Central memory CD8-positive, alpha-beta T cell (primary cell): ENCODE measurements at places on chromosomes 2 and 18.
A peak's percentile ranks its signal among the peaks of the same experiment; 100 is the strongest.

DNA sequence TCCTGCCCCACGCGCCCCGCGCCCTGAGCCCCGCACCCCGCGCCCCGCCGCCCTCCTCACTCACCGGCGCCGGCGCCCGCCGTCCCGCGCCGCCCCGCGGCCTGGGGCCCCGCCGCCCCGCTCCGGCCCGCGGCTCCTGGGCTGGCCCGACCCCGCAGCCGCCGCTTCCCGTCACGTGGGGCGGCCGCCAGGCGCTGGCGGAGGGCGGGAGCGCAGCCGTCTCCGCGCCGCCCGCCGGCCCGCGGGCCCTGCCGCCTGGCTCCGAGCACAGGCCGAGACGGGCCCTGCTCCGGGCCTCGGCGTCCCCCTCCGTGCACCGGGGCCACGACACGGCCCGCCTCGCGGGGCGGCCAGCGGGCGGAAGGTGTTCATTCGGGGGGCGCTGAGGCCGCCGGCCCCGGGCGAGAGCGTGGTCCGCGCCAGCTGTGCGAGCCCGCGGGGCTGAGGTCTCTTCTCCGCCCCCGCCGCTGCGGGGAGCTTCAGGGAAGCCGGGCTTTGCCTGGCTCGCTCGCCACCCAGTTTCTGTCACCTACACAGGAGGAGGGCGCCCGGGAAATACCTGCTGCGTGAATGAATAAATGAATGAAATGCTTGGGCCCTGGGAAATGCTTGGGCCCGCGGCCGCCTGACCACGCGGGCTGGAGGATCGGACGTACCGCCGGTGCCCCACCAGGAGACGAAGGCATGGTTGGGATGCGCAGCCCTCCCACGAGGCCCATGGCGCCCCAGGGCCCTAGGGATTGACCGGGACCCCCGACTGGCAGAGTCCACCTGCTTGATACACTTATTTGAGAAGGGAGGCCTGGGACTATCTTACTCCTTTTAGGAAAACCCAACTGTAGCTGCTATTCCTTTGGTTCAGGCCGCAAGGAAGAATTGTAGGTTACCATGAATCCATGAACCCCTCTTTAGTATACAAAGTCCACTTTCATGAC lies at the start of gene TGFBRAP1:
TSS of gene TGFBRAP1 (minus strand) at position 175 of the 935 bp plus-strand sequence. CDS start 21,434 bp downstream, outside the sequence.
- DNase-seq: no peak

DNA sequence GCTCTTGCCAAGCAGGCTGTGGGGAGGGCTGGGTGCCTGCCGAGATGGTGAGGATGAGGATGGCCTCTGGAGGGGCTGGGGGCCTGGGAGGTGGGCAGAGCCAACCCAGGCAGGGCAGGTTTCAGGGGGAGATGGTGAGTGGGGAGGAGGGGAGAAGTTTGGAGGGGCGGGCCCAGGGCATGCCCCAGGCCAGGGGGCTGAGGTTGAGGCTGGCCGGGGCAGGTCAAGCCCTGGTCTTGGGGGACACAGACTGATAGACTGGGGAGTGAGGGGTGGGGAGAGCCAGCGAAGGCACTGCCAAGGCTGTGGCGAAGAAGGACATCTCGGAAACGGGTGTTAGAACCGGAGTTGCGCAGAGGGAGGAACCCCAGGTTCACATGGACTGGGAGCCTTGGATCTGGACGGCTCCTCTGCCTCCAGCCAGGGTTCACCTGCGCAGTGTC lies 12.6 kb downstream of the CAPN10 start:
- DNase-seq: no peak

GRCh38 chr2:24317491-24317920 lies 42.8 kb downstream of the ITSN2 start:
- DNase-seq: no peak

DNA sequence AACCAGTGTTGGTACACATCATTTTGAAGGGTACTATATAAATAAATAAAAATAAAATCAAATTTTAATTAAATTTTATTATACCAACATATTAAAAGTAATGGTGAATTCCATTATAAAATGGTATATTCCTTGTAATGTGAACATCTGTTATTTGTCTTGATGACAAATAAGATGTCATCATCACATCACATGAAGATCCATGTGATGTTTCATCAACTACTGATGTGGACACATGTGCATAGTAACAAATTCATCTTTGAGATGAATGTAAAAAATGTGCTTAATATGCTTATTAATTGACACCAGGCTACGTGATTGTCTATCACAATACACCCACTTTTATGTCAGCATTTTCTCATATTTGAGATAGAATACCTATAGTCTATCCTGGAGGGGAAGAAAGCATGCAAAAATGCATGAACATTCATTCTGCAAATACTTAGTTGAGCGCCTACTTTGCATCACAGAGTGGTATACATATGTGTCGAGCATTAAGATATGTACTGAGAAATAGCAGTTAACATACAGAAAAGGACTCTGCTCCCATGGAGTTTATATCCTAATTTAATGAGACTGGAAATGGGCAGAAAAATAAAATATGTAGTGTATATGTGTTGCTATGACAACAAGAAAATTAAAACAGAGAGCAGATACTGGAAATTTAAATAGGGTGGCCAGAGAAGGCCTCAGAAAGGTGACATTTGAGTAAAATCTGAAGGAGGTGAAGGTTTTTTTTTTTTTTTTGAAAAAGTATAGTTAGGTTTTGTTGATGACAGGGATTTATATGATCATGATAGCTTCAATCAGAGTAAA lies 281.1 kb downstream of the ARHGAP15 start:
- no peak for DNase-seq

- peak; percentile 51 for DNase-seq
Observed at GRCh38 chr2:86038291-86039081, 67.2 kb downstream of the POLR1A start.
